ENCODE measurements at places on chromosomes 12 and 14.

GRCh38 chr14:73168274-73168673 is 32.0 kb downstream of the PSEN1 start:
- no peaks in the 10 kb centered on the region for H3K4me1 ChIP-seq
- no peak overlapping the region for H3K27ac ChIP-seq
- H3K4me3 ChIP-seq, result no peak overlapping the region
- H3K27me3 ChIP-seq, result no peaks in the 10 kb centered on the region
- DNase-seq, result no peak

- H3K4me3 ChIP-seq, result no peak overlapping the region
- no peak for DNase-seq
- H3K36me3 ChIP-seq, result no peaks in the 10 kb centered on the region
- no peaks in the 10 kb centered on the region for H3K4me1 ChIP-seq
- H3K27ac ChIP-seq, result no peak overlapping the region
Observed at GRCh38 chr14:82447586-82447985, 913.9 kb upstream of the SEL1L start.

- peaks cover 4% of the 10 kb centered on the region for H3K36me3 ChIP-seq
- no peak for DNase-seq
- H3K4me3 ChIP-seq, result no peak overlapping the region
- H3K27ac ChIP-seq, result no peak overlapping the region
- H3K27me3 ChIP-seq, result no peaks in the 10 kb centered on the region
Observed at GRCh38 chr12:64616201-64616600, 5.9 kb downstream of the RASSF3 start.

DNA sequence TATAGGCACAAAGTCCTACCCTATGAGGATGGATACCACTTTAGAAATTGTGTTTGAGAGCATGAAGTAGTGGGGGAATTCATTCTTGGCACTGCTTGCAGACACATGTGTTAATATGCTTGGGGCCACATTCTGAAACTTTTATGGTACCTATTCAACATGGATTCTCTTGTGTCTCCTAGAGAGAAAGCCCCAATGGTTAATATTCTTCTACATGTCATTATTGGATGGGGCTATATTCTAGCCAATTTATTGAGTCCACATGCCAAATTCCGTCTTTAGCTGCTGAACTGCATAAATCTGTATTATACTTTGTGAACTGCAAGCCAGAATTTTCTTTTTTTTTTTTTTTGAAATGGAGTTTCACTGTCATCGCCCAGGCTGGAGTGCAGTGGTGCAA is 140.0 kb downstream of the KICS2 start:
- H3K4me3 ChIP-seq, result no peak overlapping the region
- H3K36me3 ChIP-seq, result no peaks in the 10 kb centered on the region
- H3K27ac ChIP-seq, result no peak overlapping the region
- no peaks in the 10 kb centered on the region for H3K4me1 ChIP-seq

- peaks cover 26% of the 10 kb centered on the region for H3K36me3 ChIP-seq
- DNase-seq, result peak; percentile 62
- peak overlapping the region; percentile 99 for H3K27ac ChIP-seq
- H3K27me3 ChIP-seq, result no peaks in the 10 kb centered on the region
Observed at GRCh38 chr12:4274396-4275015, 944 bp downstream of the CCND2 start.

DNA sequence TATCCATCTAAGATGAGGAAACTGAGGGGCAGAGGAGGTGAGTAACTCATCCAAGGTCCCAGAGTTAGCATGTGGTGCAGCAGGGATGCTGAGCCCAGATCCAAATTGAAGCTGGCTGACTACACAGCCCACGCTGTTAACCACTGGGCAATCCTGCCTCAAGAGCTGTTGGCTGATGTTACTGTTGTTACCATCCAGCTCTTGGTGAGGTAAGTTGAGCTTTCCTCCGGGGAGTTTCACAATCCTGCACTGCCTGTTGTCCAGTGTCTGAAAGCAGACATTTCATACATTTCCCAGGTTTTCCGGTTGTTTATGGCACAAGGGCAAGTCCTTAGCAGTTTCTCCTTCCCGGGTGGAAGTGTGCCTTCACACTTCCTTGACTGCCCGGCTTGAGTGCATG is 14.5 kb downstream of the CYP46A1 start:
- DNase-seq, result no peak
- H3K4me3 ChIP-seq, result no peak overlapping the region
- no peaks in the 10 kb centered on the region for H3K27me3 ChIP-seq
- H3K4me1 ChIP-seq, result no peaks in the 10 kb centered on the region
- H3K27ac ChIP-seq, result no peak overlapping the region
- H3K36me3 ChIP-seq, result no peaks in the 10 kb centered on the region

DNA sequence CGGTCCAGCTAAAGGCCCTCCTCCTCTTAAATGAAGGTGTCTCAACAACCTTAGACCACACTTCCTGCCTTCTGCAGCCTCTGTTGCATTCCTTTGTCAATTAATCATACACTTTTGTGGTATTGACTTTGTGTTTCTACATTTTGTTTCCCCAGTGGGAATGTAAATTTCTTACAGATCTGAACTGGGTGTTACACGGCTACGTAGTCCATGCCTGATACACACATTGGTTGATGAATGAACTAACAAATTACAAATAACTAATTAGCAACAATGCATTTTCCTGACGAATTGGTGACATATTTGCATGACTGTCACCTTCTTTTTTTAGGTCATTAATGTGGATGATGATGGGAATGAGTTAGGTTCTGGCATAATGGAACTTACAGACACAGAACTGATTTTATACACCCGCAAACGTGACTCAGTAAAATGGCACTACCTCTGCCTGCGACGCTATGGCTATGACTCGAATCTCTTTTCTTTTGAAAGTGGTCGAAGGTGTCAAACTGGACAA is 15.2 kb upstream of the CCT2 start:
- H3K4me1 ChIP-seq, result no peaks in the 10 kb centered on the region
- no peak overlapping the region for H3K4me3 ChIP-seq
- no peaks in the 10 kb centered on the region for H3K36me3 ChIP-seq

GRCh38 chr14:102940729-102941362 is 18.4 kb downstream of the AMN start:
- DNase-seq, result no peak
- no peak overlapping the region for H3K4me3 ChIP-seq
- no peak overlapping the region for H3K27ac ChIP-seq
- H3K36me3 ChIP-seq, result no peaks in the 10 kb centered on the region
- no peaks in the 10 kb centered on the region for H3K27me3 ChIP-seq

- H3K4me3 ChIP-seq, result no peak overlapping the region
- H3K27me3 ChIP-seq, result no peaks in the 10 kb centered on the region
- no peak overlapping the region for H3K27ac ChIP-seq
Observed at GRCh38 chr12:50224026-50224692, 57.0 kb upstream of the CERS5 start.

- no peak overlapping the region for H3K4me3 ChIP-seq
- peaks cover 19% of the 10 kb centered on the region for H3K4me1 ChIP-seq
- DNase-seq, result no peak
- H3K27me3 ChIP-seq, result no peaks in the 10 kb centered on the region
Observed at GRCh38 chr14:75339059-75339458, 60.4 kb downstream of the FOS start.
